NCI-H2107 (cell line): ENCODE measurements at places on chromosomes 13 and 19.

- no peak for DNase-seq
Observed at GRCh38 chr19:46515879-46516350, 20.2 kb upstream of the PNMA8B start.

DNA sequence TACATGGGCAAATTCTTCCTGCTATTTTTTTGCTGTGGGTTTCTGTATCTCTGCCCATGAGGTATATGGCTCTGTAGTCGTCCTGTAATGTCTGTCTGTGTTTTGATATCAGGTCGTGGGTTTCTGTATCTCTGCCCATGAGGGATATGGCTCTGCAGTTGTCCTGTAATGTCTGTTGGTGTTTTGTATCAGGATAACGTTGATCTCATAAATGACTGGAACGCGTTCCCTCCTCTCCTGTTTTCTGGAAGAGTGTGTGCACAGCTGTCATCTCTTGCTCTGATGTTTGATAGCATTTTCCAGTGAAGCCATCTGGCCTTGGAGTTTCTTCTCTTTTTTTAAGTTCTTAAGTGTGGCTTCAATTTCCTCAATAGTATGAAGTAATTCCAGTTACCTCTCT is 57.2 kb downstream of the SOX1 start:
- DNase-seq, result no peak

- no peak for DNase-seq
Observed at GRCh38 chr19:46732966-46733689, 12.7 kb upstream of the FKRP start.

DNA sequence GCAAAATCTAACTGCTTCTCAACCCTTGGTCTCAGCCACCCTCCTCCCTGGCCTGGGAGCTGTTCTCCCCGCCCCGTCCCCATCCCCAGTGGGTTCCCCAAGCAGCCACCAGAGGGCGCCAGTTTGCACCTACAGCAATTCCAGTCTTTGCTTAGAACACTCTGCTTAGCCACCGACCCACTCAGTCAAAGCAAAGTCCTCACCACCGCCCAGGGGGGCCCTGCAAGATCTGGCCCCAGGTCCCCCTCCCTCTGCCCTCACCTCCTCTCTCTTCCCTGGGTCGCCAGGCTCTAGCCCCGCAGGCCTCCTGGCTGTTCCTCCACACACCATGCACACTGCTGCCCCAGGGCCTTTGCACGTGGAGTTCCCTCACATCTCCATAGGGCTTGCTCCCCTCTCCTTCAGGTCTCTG is 12.4 kb downstream of the TMEM143 start:
- no peak for DNase-seq

GRCh38 chr13:41060082-41060723 is 1.1 kb upstream of the WBP4 start:
- peak; percentile 57 for DNase-seq

DNA sequence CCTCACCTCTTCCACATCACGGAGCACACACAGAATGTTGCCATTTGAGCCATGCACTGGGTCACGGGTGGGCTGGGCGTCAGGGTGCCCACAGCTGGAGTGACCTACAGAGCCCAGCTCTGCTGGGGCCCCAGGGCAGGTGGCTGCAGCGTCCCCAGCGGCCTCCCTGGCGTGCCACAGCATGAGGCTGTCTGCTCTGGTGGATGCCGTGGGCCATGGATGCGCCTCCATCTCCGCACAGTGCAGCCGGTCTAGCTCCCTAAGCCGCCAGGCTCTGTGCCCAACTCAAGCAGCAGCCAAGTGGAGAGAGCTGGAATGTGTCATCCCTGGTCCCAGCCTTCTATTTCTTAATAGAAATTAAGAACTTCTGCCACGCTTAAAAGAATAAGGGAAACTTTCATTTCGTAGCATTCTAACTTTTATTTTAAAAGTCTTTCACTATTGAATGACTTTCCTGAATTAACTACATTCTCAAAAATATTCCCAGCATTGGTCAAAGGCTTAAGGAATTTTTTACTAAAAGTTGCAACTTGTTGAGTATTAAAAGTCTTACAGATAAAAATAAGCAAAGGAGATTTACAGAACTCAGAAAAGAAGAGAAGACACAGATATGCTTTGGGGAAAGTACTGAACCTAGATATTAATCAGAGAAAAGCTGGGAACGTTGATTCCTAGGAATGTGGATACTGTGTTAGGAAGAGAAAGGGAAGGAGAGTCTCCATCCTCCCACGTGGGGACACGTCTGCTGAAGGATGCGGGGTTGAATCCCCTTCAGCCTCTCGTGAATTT is 59.3 kb downstream of the ATP11A start:
- DNase-seq, result no peak

DNA sequence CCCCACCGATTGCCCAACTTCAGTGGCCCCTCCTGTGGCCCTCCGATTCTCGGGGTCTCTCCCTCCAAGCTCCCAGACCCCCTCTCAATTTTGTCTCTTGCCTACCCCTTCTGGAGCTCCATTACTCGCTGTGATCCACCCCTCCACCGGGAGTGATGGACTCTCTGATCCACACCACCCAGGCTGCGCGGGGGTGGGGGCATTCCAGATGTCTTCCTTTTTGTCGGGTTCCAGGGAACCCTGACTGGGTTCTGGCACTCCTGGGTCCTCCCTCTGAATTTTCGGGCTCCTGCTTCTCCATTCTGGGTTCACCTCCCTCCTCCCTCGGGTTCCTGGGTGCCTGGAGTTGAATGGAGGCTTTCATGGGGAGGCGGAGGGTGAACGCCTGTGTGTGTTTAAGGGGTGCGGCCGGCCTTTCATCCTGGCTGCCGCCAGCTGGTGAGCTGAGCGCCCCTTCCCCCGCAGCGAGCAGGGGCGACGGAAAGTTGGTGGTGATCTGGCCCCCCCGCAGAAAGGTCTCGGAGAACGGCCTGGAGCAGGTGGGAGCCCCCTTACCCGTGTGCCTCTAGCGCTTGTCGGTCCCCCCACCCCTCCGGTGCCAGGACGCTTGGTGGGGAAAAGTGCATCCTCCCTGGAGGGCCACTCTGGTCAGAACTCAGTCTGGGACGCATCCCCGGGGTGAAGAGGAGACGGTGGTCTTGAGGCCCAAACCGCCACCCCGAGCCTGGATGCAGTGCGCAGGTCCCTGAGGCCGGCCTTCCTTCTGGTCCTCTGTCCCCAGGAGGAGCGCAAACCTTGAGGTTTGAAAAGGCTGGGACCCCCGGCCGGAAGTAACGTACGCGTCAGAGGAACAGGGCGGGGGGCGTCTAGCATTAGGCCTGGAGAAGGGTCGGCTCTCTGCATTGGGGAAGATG is 1.6 kb downstream of the MISP3 start:
- DNase-seq, result no peak

GRCh38 chr13:109586509-109587346 is 199.7 kb downstream of the IRS2 start:
- no peak for DNase-seq

GRCh38 chr13:72648513-72649065 is 78.8 kb downstream of the MZT1 start:
- no peak for DNase-seq

DNA sequence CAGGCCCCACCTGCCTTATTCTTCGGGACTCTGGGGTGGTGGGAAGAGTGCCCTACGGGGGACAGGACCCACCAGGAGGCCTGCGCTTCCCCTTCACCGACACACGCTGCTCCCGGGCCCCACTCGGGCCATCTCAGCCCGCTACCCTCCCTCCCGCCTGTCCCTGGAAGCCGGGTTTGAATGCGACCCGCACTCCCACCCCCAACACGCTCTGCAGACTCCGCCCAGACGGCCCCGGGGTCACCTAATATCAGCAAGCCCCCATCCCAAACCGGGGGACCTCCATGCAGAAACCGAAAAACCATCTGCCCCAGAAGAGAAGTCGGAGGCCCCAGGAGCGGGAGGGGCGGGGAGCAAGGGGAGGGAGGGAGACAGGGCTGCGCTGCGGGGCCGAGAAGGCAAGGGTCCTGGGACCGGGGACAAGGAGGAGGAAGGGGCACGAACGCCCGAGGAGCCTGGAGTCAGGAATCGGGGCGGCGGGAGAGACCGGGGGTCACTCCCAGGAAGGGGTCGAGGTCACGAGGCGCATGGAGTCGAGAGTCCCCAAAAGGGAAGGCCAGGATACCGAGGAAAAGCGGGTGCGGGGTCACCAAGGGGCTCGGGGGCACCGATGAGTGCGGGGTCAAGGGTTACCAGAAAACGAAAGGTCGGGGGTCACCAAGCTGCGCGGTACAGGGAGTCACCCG is 766 bp downstream of the SBNO2 start:
- DNase-seq, result no peak

- no peak for DNase-seq
Observed at GRCh38 chr19:35993923-35994598, 927 bp upstream of the SDHAF1 start.

- DNase-seq, result no peak
Observed at GRCh38 chr19:13997631-13997962, 8.5 kb downstream of the RFX1 start.

DNA sequence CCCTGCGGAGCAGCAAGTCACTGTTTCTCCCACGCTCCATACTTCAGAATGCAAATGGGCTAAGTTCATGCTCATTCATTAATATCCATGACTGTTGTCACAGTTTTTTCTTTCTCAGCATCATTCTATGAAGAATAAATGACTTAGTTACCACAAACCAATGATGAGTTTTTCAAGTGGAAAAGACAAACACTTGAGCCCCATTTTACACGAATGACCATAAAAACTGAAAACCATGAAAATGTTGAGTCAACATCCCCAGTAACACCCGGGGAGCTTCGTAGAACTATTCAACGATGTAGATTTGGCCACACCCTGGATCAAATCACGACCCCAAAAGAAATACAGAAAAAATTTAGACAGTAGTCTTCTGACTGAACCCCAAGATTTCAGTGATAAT is 99.8 kb upstream of the GJB6 start:
- DNase-seq, result no peak

DNA sequence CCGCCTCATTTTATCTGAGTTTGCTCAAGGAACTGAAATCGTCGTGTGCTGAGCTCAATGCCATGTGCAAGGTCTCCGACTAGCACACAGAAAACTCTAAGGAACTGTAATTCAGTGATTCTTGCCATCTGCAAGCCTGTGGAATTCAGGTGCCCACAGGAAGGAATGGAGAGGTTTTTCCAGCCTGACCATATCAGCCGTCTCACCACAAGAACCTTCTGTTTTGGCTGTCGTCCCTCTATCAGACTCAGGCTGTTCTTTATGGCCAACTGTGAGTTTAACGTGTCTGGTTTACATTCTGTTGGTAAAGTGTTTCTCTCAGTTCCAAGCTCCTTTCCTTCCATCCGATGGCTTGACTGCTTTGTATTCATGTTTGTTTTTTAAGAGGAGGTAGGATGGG is 293.5 kb downstream of the SPRY2 start:
- DNase-seq, result no peak
